NCI-H2227 treated with DMSO at 0.1 percent for 48 hours (cell line): ENCODE measurements at places on chromosomes 1 and 21.

GRCh38 chr1:94832446-94832845, 12.3 kb downstream of the SLC44A3 start:
- DNase-seq, result no peak

GRCh38 chr21:34962586-34963222, 86.4 kb downstream of the RUNX1 start:
- DNase-seq, result no peak

GRCh38 chr21:25039461-25040380, 567.6 kb downstream of the MRPL39 start:
- peak; percentile 11 for DNase-seq

DNA sequence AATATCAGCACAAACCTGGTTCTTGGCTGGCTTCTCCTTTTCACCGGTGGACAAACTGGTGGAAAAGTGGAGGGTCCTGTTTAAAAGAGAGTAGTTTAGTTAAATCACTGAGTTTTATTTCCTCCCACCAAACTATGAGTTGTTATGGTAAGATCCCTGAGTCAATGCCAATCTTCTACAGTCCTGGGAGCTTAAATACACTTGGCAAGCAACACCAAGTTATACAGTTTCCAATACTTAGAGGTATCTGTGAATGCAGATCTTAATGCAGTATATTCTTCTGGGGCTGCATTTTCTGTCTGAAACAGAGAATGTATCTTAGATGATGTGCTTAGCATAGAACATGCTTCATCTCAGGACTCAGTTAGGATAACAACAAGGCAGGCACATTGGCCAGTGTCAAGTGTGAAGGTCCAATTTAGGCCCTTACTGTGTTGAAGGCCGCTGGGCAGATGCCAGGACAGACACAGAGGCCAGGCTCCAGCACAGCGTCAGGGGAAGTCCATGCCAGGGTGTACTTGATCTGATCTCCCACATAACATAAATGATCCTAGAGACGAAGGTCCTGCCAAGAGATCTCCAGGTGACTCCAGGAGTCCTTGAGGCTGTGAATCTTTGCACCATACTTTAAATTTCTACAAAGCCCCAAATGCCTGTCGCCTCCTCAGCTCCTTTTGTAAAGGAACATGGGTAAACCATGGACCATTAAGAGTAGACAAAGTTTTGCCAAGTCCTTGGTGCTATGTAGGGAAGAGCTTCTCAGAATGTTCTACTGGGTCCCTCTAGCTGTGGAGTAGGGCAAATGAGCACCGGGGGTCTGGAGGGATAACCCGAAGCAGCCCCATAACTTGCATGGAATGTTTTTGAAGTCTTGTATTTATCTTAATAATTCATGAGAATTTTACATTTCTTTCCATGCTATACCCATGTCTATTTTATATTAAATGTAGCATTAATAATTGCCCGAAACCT, 76.8 kb downstream of the KCNJ15 start:
- DNase-seq, result no peak

- DNase-seq, result no peak
These were observed 125.1 kb downstream of the ETS2 start for GRCh38 chr21:38930853-38931252.
